IMR-90 (cell line): ENCODE measurements at places on chromosomes 5 and 9.

- DNase-seq, result no peak
- no peak overlapping the region for H3K27ac ChIP-seq
- H3K36me3 ChIP-seq, result no peaks in the 10 kb centered on the region
- H3K4me1 ChIP-seq, result peaks cover 2% of the 10 kb centered on the region
- H3K4me3 ChIP-seq, result no peak overlapping the region
Observed at GRCh38 chr5:173901705-173902104, 13.6 kb downstream of the CPEB4 start.

DNA sequence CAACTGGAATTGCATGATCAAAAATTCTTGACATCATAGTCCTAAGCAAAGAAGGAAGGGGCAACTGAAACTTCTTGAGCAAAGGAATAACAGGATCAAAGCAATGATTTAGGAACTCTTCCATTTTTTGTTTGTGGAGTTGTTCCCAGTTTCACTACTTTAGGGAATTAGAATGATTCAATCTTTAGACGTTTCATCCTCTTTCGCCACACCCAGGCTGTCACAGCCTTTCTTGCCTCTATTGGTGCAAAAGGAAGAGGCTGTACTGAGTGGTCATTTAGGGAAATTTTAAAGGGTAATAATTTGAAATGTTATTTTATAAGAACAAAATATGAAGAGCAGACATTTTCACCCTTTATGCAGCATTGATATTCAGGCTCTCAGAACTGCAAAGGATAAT is 1026.0 kb upstream of the ARRDC3 start:
- H3K4me1 ChIP-seq, result no peaks in the 10 kb centered on the region
- H3K27me3 ChIP-seq, result no peaks in the 10 kb centered on the region
- no peak for DNase-seq
- no peak overlapping the region for H3K4me3 ChIP-seq

GRCh38 chr9:93601666-93602065 is 25.3 kb downstream of the PHF2 start:
- H3K4me3 ChIP-seq, result no peak overlapping the region
- H3K27me3 ChIP-seq, result no peaks in the 10 kb centered on the region

DNA sequence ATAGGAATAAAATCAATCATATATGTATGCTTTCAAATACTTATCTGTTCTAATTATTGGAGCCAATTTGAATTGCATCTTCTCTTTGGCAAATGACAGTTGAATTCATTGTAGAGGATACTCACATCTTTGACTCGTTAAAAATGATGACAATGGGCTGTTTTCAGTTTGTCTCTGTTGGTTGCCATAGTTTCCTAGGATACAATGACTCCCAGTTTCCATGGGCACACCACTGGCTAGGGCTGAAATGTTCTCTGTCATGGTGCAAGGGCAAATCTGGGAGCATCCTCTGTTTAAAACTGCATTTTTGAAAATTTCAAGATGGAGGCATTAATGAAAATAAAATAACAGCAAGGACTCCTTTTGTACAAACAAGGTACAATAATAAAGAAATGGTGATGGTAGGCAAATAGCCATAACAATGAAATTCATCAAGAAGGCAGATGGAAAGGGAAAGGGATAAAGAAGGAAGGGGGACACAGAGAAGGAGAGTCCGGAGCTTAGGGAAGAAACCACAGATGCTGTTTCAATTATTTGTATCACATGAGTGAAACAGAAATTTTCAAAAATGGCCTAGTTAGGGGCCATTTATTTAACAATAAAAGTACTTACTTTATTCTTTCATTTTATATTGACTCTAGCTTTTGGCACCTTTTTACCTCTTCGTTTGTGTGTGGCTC is 378.8 kb upstream of the SEMA6A start:
- no peaks in the 10 kb centered on the region for H3K4me1 ChIP-seq
- H3K27ac ChIP-seq, result no peak overlapping the region

DNA sequence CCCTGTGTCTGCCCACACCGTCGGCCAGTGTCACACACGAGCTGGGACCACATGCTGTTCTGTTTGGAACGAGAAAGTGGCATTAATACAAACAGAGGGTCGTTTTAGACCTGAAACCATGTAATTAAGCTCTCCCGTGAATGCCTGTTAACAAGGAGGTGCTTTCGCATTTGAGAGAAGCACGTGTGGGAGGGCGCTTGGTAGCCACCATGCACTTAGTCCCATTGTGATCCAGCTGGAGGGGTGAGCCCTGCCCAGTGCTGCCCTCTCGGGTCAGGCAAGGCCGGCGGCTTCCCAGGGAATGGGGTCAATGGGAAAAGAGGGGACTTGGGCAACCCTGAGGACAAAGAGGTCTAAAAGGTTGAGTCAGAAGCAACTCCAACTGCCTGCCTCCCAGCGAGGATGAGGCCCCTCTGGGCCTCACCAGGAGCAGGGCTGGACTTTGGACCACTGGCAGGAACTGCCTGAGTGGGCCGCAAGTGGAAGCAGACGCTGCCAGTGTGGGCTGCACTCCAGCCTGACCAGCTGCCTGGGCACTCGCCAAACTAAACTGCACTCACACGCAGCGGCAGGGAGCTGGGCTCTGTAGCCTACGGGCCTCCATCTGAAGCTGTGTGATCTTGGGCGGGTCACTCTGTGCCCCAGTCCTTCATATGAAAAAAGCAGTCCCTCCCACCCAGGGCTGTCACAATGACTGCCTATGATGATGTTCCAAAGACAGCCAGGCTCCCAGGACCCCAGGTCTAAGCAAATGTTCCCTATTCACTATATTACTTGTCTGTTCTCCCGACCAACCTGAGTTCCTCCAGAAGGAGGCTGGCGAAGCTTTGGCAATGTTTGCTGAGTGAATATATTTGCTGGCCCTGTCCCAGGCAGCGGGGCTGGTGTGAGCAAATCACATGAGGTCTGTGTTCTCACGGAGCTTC is 195.7 kb downstream of the CDK5RAP2 start:
- H3K27ac ChIP-seq, result no peak overlapping the region
- H3K27me3 ChIP-seq, result no peaks in the 10 kb centered on the region
- H3K4me1 ChIP-seq, result peaks cover 6% of the 10 kb centered on the region; the same call in 1 of the 2 replicates
- no peak overlapping the region for H3K4me3 ChIP-seq
- peaks cover 4% of the 10 kb centered on the region; the same call in 1 of the 2 replicates for H3K36me3 ChIP-seq
- DNase-seq, result peak; percentile 65

- no peaks in the 10 kb centered on the region for H3K27me3 ChIP-seq
- H3K36me3 ChIP-seq, result no peaks in the 10 kb centered on the region
- no peak overlapping the region for H3K4me3 ChIP-seq
Observed at GRCh38 chr9:31393240-31393639, 991.2 kb upstream of the ACO1 start.

DNA sequence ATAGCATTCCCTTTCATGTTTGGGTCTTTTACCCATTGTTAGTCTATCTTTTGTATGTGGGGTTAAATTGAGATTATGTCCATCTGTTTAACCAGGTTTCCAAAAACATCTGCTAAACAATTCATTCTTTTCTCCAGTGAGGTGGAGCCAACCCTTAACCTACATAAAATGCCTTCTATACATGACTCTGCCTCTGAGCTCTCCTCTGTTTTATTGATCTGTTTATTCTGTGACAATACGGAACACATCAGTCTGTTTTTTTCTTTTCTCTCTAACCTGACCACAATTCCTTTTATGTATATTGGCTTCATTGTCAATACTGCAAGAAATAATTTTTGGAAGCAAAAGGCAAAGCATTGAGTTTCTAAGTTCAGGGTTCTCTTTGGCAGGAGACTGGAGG is 9.9 kb upstream of the ARL15 start:
- no peak overlapping the region for H3K4me3 ChIP-seq
- DNase-seq, result no peak
- H3K36me3 ChIP-seq, result no peaks in the 10 kb centered on the region
- peaks cover 24% of the 10 kb centered on the region; the same call in 1 of the 2 replicates for H3K27me3 ChIP-seq
- H3K4me1 ChIP-seq, result no peaks in the 10 kb centered on the region
- H3K27ac ChIP-seq, result no peak overlapping the region

GRCh38 chr5:114369680-114370417 is 8.0 kb downstream of the KCNN2 start:
- DNase-seq, result no peak
- no peaks in the 10 kb centered on the region for H3K27me3 ChIP-seq
- H3K27ac ChIP-seq, result no peak overlapping the region

GRCh38 chr5:602466-603035 is 9.6 kb upstream of the CEP72 start:
- no peak overlapping the region for H3K27ac ChIP-seq
- DNase-seq, result no peak
- H3K36me3 ChIP-seq, result no peaks in the 10 kb centered on the region
- H3K4me1 ChIP-seq, result no peaks in the 10 kb centered on the region

- H3K36me3 ChIP-seq, result no peaks in the 10 kb centered on the region
- no peak for DNase-seq
- H3K4me1 ChIP-seq, result no peaks in the 10 kb centered on the region
- no peaks in the 10 kb centered on the region for H3K27me3 ChIP-seq
- H3K4me3 ChIP-seq, result no peak overlapping the region
- H3K27ac ChIP-seq, result no peak overlapping the region
Observed at GRCh38 chr5:148540647-148541046, 113.7 kb downstream of the HTR4 start.

GRCh38 chr5:98568336-98568735 is 205.1 kb upstream of the RGMB start:
- no peak overlapping the region for H3K27ac ChIP-seq
- peaks cover 6% of the 10 kb centered on the region for H3K4me1 ChIP-seq
- H3K27me3 ChIP-seq, result no peaks in the 10 kb centered on the region; the same call in 1 of the 2 replicates
- DNase-seq, result peak; percentile 34
- H3K4me3 ChIP-seq, result no peak overlapping the region

GRCh38 chr5:138360941-138361452 is 8.5 kb downstream of the KDM3B start:
- H3K36me3 ChIP-seq, result no peaks in the 10 kb centered on the region
- no peaks in the 10 kb centered on the region for H3K27me3 ChIP-seq
- no peaks in the 10 kb centered on the region for H3K4me1 ChIP-seq
- H3K27ac ChIP-seq, result no peak overlapping the region
- H3K4me3 ChIP-seq, result no peak overlapping the region

- no peak for DNase-seq
- H3K27me3 ChIP-seq, result no peaks in the 10 kb centered on the region
- no peaks in the 10 kb centered on the region for H3K36me3 ChIP-seq
- H3K27ac ChIP-seq, result no peak overlapping the region
- no peaks in the 10 kb centered on the region for H3K4me1 ChIP-seq
- H3K4me3 ChIP-seq, result no peak overlapping the region
Observed at GRCh38 chr9:103458826-103459225, 463.7 kb downstream of the CYLC2 start.

GRCh38 chr5:9947225-9947714 is 302.4 kb downstream of the ATPSCKMT start:
- no peak overlapping the region for H3K27ac ChIP-seq
- H3K4me1 ChIP-seq, result no peaks in the 10 kb centered on the region
- no peaks in the 10 kb centered on the region for H3K36me3 ChIP-seq
- H3K27me3 ChIP-seq, result peaks cover 7% of the 10 kb centered on the region
- no peak overlapping the region for H3K4me3 ChIP-seq

GRCh38 chr5:147617191-147617606 is 107.3 kb upstream of the DPYSL3 start:
- H3K4me3 ChIP-seq, result no peak overlapping the region
- no peaks in the 10 kb centered on the region for H3K4me1 ChIP-seq
- no peaks in the 10 kb centered on the region for H3K36me3 ChIP-seq
- H3K27me3 ChIP-seq, result peaks cover 2% of the 10 kb centered on the region
- peak; percentile 4 for DNase-seq

- H3K27me3 ChIP-seq, result no peaks in the 10 kb centered on the region; the same call in none of the 2 replicates
- H3K36me3 ChIP-seq, result no peaks in the 10 kb centered on the region
- H3K27ac ChIP-seq, result no peak overlapping the region
- no peak for DNase-seq
- no peak overlapping the region for H3K4me3 ChIP-seq
Observed at GRCh38 chr5:158780656-158781237, 319.0 kb downstream of the EBF1 start.

GRCh38 chr9:98485706-98486105 is 223.0 kb downstream of the GABBR2 start:
- no peak overlapping the region for H3K4me3 ChIP-seq
- DNase-seq, result no peak
- no peak overlapping the region; the same call in 1 of the 2 replicates for H3K27ac ChIP-seq
- no peaks in the 10 kb centered on the region for H3K27me3 ChIP-seq
- no peaks in the 10 kb centered on the region; the same call in 1 of the 2 replicates for H3K36me3 ChIP-seq

- no peak overlapping the region for H3K4me3 ChIP-seq
- H3K4me1 ChIP-seq, result no peaks in the 10 kb centered on the region
- DNase-seq, result no peak
- no peak overlapping the region for H3K27ac ChIP-seq
Observed at GRCh38 chr5:135538261-135538660, 2.5 kb upstream of the NEUROG1 start.

DNA sequence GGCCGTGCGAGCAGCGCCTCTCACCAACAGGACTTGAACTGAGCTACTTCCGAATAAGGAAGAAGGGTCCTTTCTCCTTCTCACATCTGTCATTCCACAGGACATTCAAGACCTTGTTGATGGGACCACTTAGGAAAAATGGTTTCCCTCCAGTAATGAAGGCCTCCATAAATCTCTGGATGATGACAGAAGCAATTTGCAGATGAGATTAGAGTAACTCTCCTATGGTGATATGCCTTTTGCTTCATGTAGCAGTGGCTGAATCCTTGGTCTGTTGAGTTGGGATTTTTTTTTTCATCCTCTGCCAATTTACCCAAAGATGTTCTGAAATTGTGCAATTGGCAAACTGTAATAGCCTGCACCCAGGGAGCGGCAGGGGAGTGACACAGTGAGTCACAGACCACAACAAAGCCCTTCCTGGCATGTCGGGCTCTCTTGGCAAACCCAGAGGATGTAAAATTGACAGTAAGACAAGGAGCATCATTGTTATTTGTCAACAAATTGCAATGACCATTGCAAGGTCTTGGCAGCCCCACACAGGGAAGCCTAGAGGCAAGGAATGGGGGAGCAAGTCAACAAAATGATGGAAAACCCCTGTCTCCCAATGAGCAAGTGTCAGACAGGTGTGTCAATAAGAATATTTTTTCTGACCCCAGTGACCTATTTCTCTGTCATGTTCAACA is 275.9 kb downstream of the ACTL7B start:
- H3K36me3 ChIP-seq, result no peaks in the 10 kb centered on the region
- no peaks in the 10 kb centered on the region for H3K4me1 ChIP-seq
- H3K27me3 ChIP-seq, result peaks cover 12% of the 10 kb centered on the region
- H3K27ac ChIP-seq, result no peak overlapping the region

- DNase-seq, result no peak
- H3K4me3 ChIP-seq, result peak overlapping the region; percentile 36
- H3K4me1 ChIP-seq, result peaks cover 14% of the 10 kb centered on the region
- no peaks in the 10 kb centered on the region for H3K27me3 ChIP-seq
Observed at GRCh38 chr5:139481122-139481533, 1.4 kb downstream of the STING1 start.

DNA sequence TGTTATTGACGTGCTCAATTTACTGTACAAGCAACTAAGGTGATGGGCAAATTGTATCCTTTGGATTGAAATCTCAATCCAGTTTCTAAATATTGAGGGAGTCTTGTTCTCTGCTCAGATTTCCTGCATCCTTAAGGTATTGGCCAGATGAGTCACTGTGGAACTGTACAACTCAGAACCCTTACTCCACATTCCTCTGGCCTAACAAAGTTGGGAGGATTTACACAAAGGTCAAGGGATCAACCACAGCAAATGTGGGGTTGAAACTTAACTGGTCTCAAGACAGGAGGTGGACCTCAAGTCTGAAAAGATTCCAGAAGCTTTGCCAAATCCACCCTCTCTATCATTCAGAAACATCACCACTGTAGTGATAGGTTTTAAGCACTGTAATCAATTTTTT is 81.5 kb upstream of the AGXT2 start:
- no peaks in the 10 kb centered on the region for H3K36me3 ChIP-seq
- H3K27me3 ChIP-seq, result no peaks in the 10 kb centered on the region
- H3K27ac ChIP-seq, result no peak overlapping the region
- DNase-seq, result peak; percentile 96
- no peak overlapping the region for H3K4me3 ChIP-seq

- no peak for DNase-seq
- H3K36me3 ChIP-seq, result peaks cover 72% of the 10 kb centered on the region
- peaks cover 2% of the 10 kb centered on the region; the same call in 1 of the 2 replicates for H3K4me1 ChIP-seq
- H3K27me3 ChIP-seq, result no peaks in the 10 kb centered on the region
Observed at GRCh38 chr9:130872912-130873503, 23.6 kb downstream of the QRFP start.
